ENCODE measurements at places on chromosomes 1 and 21.

DNA sequence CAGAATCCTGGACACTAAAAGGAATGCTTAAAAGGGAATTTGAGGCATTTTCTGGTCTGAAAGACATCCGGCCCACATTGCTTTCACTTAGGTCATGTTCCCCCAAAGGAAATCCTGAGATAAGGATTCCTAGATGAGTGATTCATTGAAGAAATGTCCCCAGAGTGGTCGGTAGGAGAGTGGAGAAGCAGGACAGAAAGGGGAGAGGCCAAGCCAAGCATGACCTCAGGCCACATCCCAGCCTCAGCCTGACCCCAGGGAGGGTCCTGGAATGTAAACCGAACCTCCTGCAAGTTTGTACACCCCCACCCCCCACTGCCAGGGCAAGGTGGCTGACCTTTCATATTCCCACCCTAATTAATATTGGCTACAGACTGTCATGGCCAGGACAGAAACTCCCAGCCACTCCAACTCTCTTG is 16.6 kb downstream of the HIVEP3 start:
- DNase-seq, result no peak

DNA sequence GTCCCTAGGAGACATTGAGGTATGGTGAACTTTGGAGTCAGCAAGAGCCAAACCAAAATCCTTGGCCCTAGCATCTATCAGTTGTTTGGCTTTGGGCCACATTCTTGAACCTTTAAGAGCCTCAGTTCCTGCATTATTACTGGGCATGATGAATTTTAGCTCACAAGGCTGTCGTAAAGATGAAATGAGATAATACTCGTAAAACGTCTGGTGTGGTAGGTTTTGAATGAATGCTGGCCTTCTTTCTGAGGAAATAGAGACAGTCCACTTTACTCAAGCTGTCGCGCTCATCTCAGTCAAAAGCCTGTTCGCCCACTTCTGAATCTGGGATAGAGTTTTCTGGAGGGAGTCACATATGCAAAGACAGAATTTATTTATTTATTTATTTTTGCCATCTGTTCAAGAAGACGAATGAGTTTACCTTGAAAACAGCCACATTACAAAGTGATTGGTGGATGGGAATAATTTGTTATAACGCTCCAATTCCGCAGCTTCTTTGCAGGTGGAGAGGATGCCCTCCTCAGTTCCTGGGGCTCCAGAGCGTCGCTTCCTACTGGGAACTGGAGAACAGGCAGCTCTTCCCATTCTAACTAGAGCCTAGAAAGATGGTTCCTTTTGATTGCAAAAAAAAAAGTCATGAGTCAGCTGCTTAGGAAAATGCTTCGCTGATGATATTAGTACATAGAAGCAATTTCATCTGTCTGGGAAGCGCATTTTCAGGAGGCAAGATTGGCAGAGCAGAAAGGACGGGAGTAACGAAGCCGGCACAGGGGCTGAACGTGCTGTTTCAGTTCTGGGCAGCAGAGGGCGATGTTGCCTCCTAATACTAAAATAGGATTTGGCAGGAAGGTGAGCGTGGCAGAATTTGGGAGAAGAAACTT is 49.9 kb upstream of the CYP2J2 start:
- DNase-seq, result no peak

- DNase-seq, result no peak
Measured at GRCh38 chr1:34984435-34984792, 733 bp downstream of the TMEM35B start.

GRCh38 chr1:38817267-38818174 is 42.1 kb downstream of the RRAGC start:
- DNase-seq, result no peak

DNA sequence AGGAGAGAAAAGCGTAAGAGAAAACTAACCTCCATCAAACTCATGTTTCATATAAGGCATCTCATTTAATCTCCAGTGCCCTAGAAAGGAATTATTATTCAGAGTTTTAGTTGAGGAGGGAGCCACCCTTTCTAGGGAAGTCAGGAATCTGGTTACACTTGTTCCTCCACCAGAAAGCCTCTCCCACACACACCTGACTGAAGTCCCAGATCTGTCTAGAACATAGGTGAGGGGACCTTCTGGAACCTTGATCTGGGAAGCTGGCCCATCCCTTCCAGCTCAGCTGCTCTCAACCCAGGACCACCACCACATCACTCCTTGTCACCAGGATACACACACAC is 1.9 kb upstream of the DENND2D start:
- DNase-seq, result no peak

- no peak for DNase-seq
Measured at GRCh38 chr1:191977874-191978506, 180.3 kb upstream of the RGS18 start.

GRCh38 chr1:52633291-52633754 is 355 bp downstream of the SHISAL2A start:
- peak; percentile 45 for DNase-seq

- no peak for DNase-seq
Measured at GRCh38 chr1:67126974-67127373, 7.8 kb downstream of the C1orf141 start.

DNA sequence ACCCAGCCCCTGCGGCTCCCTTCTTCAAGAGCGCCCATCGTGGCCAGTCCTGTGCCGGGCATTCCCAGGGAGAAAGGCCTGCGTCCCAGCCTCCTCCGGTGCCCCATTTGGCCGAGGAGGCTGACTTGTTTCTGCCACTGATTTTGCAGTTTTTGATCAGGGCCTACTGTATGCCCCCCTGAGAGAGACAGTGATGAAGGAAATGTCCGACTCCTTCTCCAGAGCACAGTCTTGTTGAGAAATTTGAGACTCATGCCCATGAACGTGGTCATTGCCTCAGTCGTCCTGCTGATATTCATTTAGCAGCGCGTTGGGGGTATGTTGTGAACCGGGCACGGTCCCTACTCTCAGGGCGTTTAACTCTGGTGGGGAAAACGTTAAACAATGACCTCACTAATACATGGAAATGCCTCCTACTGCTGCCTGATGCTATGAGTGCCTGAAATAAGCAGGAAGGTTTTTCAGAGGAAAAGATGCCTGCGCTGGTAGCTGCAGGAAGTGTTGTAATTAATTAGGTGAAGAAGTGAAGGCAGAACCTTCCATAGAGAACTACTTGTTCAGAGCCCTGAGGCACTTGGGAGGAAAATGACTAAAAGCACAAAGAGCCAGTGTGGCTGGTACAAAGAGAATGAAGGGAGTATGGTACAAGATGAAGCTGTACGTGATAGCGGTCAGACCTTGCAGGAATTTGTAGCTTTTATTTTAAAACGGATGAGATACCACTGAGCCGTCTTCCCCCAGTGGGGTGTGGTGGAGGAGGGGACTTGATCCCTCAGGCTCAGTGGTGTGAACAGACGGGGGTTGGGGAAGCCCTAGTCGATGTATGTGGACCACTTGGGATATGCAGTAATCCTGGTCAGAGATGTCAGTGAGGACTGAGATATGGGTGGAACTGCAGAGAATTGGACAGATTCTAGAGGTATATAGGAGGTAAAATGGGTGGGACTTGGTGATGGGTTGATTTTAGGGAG is 730 bp downstream of the ZCCHC17 start:
- no peak for DNase-seq
